ENCODE measurements at places on chromosomes 16 and 17.

DNA sequence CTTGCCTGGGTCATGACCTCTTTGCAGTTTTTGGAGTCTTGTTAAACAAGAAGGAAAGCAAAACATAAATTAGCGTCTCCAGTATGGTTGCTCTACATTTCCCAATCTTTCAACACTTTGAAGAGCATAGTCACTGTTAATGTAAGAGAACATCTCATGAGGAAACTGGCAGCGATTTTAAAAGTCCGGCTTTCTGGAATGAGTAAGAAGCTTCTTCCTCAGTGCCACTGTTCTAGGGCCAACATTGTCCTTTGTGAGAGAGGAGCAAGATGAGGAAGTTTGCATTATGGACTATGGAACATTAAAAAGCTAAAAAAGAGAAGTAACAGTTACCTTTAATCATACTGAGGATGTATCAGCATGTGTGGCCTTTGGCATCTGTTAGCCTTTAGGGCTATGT is 73.1 kb downstream of the WNT3 start:
- DNase-seq = no peak

GRCh38 chr17:4204190-4204589 is 59.6 kb downstream of the ANKFY1 start:
- no peak for DNase-seq

- no peak for DNase-seq
Observed at GRCh38 chr17:15442311-15443180, 24.9 kb downstream of the CDRT4 start.

GRCh38 chr17:44840936-44841335 is 6.7 kb upstream of the HIGD1B start:
- no peak for DNase-seq

- DNase-seq = no peak
Observed at GRCh38 chr17:49051269-49051668, 54.1 kb downstream of the IGF2BP1 start.

- DNase-seq = no peak
Observed at GRCh38 chr16:56960681-56961281, 969 bp upstream of the CETP start.

DNA sequence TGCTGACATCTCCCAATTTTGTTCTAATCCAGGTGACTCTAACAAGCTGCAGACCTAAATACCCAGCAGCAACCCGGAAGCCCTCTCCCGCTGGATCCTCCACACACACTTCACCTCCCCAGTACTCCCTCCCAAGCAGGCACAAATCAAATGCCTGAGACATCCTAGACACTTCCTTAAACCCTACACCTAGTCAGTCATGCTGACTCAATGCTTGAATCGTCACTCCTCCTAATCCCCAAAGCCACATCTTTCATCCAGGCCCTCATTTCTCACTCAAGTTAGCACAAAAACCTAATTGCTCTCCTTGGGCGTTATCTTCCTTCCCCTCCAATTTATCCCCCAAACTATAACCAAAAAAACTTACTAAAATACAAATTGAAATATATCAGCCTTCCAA is 32.7 kb downstream of the CMC2 start:
- no peak for DNase-seq

- DNase-seq = no peak
Observed at GRCh38 chr16:89253548-89254287, 36.2 kb downstream of the ZNF778 start.

GRCh38 chr17:18859256-18859655 is 1.3 kb downstream of the PRPSAP2 start:
- DNase-seq = no peak

- no peak for DNase-seq
Observed at GRCh38 chr16:18942061-18942460, 15.9 kb upstream of the SMG1 start.

GRCh38 chr17:33375103-33375502 is 82.0 kb upstream of the ASIC2 start:
- DNase-seq = no peak

DNA sequence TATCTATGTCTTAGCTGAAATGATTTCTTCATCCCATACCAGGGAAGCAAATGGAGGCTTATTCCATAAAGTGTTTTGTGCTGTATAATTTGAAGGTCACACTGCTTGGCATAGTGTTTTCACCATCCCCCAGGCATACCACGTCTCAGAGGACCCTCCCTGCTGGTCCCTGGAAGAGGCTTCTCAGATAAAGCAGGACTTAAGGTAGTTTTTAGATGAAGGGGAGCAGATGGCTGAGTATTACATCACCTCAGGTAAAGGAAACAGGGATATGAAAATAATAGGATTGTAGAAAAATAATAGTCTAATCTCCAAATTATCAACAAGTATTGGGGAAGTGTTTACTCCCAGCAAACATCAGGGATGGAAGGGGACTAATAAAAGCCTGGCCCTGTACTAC is 7.3 kb upstream of the SMG1 start:
- DNase-seq = no peak

- no peak for DNase-seq
Observed at GRCh38 chr16:86449446-86450095, 60.8 kb upstream of the FOXF1 start.

GRCh38 chr17:44930667-44931066 is 15.4 kb upstream of the GFAP start:
- no peak for DNase-seq

DNA sequence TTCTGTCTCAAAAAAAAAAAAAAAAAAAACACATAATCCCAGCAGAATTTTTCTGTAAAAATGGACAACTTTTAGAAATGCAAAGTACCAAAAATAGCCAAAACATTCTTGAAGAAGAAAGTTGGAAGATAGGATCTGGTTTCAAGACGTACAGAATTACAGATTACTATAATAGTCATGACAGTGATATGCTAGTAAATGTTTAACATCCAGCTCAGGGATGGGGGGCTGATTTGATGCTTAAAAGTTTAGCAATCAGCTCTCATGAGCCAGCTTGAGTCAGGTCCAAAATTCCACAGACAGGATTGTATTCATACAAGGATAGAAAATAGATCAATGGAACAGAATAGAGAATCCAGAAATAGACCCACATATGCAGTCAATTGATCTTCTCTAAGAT is 100.5 kb downstream of the CYB561 start:
- no peak for DNase-seq

DNA sequence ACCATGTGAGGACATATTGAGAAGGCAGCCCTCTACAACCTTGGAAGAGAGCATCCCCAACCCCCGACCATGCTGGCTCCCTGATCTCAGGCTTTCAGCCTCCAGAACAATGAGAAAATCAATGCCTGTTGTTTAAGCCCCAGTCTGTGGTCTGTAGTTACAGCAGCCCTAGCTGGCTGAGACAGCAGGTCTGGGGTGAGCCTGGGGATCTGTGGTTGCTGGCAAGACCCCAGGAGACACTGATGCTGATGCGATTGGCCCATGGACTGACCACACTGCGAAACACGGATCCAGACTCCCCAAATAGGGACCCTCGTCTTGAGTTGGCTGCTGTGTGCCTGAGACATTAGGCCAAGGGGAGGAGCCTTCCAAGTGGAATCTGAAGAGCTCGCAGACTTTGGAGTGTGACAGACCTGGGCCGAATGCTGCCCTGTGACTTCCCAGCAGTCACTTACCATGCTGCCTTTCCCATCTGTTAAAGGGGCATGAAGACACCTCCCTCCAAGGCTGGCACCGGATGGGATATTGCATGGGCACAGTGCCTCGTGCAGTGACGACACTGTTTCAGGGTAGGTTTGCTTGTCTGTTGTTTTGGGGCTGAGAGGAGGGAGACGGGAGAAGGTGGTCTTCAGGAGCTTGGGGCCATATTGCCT is 147.8 kb upstream of the RPL38 start:
- no peak for DNase-seq

DNA sequence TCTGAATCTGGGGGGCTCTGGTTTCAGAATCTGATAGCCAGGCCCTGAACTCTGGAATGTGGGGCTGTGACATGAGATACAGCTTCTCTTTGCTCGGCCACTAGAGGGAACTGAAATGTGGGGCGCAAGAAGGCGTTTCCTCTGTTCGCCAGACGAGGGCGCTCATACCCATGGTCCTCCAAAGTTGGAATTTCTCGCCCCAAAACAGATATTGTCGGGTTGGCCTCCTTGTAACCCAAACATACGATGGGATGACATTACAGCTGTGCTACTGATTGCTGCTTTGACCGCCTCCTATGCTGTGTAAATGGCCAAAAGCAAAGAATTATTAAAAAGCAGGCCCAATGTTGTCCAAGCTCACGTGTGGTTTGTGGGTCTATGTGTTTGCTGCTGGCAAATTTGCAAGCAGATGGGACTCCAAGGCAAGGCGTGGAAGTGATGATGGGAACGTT is 13.1 kb upstream of the MSI2 start:
- peak; percentile 33 for DNase-seq

- DNase-seq = no peak
Observed at GRCh38 chr17:1787301-1787902, 25.5 kb downstream of the SERPINF1 start.

GRCh38 chr17:51585514-51586104 is 325.3 kb downstream of the UTP18 start:
- DNase-seq = no peak

DNA sequence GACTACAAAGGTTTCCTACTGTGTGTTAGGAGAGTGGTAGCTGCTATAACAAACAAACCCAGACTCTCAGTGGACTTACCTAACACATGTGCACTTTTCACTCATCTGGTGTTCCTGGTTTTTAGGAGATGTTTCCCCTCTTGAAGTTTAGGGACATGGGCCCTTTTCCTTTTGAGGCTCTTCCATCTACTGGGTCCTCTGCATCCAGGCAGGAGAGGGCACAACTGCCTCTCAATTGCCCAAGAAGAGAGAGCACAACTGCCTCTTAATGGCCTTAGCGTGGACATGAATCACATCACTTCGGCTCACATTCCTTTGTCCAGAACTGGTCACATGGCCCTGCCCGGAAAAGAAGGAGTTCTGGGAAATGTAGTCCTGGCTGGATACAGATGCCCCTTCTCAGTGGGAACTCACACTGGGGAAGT is 9.8 kb upstream of the TNRC6C start:
- peak; percentile 5 for DNase-seq

GRCh38 chr17:28907709-28908475 is 5.0 kb upstream of the DHRS13 start:
- DNase-seq = no peak

GRCh38 chr16:73064994-73065545 is 17.1 kb upstream of the ZFHX3 start:
- no peak for DNase-seq

DNA sequence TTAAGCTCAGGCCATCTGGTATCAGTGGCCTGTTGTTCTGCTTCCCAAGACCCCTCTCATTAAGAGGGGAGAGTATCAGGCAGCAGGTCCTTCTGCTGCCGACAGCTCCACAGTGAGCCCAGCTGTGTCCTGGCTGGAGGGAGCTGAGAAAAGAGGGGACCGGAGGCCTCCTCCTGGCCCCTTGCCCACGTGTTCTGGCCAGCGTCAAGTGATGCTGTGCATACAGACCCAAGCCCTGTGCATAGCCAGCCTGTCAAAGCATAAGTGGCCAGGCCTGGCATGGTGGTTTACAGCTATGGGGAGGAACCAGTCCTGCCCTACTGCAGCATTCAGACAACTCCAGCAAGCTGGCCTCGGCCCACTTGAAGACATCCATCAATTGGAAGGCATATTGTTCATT is 48.0 kb downstream of the ABCC6 start:
- no peak for DNase-seq

- peak; percentile 8 for DNase-seq
Observed at GRCh38 chr17:66691644-66692420, 143.1 kb upstream of the CACNG5 start.

- DNase-seq = no peak
Observed at GRCh38 chr17:41586863-41587495, at the start of gene KRT14. KRT14 (minus strand) TSS chr17:41586895; CDS start chr17:41586834, 61 bp downstream.

DNA sequence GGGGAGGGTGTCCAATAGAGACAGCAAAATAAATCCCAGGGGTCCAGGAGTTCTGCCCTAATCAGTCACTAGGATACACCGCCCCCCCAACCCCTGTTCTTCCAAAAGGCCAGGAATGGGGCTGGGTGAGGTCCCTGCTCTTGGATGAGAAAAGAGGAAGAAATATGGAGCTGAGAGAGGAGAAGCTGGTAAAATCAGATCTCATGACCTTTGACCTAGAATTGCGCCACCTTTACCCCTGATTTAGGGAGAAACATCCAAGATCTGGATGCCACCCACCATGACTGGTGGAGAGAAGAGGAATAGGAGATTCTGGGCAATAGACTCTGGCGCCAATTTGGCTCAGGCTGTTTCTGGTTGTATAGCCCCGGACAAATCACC is 707 bp upstream of the CACNB1 start:
- DNase-seq = no peak

DNA sequence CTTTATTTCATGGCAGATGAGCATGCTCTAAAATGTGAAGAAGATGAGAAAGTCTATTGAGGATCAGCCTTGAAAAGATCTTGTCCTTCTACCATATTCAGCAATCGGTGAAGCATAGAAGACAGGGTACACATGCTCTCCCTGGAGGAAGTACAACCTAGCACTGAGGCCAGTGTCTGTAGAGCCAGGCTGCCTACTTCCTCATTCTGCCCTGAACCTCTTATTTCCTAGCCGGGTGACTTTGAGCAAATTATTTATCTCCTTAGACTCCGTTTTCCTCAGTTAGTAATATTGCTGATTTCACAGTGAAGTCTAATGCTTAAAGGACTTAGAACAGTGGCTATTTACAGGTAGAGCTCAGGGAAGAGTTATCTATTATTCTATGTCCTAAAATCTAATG is 58.4 kb downstream of the TMEM100 start:
- no peak for DNase-seq

GRCh38 chr17:72119873-72120641 is 763 bp upstream of the SOX9 start:
- peak; percentile 88 for DNase-seq

- DNase-seq = no peak
Observed at GRCh38 chr17:60305141-60305540, 86.8 kb downstream of the USP32 start.

DNA sequence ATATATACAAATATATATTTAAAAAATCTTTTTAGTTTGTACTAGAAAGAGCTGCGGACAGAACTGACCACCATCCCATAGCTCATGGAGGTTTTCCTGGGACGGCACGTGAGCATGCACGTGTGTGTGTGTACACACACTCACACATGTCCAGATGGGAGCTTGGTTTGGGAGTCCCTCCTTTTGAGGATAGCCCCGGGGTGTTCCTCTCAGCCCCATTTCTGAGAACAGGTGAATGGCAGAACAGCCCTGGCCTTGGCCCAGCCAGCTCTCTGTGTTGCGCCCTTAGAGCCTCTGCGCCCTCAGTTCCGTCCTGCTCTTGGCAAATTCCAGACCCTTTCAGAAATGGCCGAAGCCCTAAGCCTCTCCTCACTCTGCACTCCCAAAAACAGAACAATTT is 70.1 kb downstream of the AMFR start:
- no peak for DNase-seq

DNA sequence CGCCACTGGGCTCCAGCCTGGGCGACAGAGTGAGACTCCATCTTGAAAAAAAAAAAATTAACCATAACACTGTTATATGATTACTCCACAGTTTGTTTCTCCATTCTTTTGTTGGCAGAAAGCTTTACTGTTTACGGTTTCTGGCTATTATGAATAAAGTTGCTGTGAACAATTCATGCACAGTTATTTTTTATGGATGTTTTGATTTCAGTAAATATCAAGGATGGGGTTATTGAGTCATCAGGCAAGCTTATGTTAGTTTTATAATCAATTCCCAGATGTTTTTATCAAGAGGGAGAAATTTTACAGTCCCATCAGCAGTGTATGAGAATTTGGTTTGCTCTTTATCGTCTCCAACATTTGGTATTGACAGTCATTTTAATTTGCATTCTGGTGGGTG is 67.9 kb downstream of the TAOK1 start:
- no peak for DNase-seq
